CD4-positive, alpha-beta T cell treated with Interleukin-6 for 4 hours (primary cell): ENCODE measurements at places on chromosomes 5 and 9.

DNA sequence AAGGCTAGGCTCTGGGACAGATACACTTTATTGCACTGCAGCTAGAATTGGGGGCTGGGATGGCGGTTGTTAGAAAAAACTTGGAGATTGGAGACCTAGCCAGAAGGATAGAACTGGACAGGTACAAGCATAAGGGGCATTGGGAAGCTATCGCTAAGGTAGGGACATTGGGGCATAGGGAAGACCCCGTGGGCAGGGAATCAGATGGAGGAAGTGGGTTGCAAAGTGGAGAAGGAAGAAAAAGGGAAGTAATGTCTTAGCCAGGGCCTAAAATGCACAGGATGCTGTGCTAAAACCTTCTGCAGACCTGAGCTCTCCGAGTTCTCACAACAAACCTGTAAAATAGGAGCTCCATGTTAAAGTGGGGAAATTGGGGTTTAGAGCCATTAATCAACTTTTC, 178.2 kb downstream of the ZDHHC21 start:
- DNase-seq = no peak

- DNase-seq = no peak
Observed at GRCh38 chr9:76298521-76299144, 95.6 kb downstream of the RFK start.

DNA sequence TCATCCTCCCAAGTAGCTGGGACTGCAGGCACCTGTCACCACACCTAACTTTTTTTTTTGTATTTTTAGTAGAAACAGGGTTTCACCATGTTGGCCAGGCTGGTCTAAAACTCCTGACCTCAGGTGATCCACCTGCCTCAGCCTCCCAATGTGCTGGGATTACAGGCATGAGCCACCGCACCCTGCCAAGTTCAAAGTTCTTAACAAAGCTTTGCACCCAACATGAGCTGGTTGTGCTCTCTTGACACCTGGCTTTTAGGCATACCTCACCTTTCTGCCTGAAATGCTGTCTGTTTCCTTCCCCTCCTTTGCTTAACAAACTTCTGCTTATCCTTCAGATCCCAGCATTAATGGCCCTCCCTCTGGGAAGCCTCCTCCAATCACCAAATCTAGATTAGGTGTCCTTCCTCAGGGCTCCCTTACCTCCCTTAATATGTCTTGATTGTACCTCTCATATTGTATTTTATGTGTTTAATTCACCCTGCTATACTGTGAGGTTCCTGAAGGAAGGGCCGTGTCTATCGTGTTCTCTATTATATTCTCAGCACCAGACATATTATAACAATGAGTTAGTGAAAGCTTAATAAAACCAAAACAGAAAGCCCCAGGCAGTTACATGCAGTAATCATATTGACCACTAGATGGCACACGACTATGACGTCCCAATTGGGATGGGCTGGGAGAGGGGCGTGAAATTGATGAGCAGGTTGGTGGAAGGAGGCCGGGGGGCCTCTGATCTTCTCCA, 62.9 kb upstream of the PPARGC1B start:
- peak; percentile 8 for DNase-seq

GRCh38 chr5:171999877-172000276, 6.6 kb downstream of the FBXW11 start:
- no peak for DNase-seq

DNA sequence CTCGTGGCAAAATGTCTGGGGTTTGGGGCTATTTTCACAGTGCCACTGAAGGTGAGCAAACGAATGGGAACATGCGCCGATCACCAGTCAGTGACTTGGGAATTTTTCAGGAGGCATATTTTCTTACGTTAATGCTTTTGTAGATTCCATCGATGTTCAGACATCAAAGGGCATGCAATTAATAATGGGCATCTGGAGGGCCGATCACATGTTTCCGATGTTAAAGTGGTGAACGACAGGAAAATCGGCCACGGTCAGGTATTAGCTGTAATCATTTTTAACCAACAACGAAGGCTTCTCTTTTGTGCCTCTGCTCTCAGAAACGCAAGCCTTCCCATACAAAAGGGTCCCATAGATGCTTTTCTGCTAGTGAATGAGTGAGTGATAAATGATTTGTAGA, 155.0 kb upstream of the PITX1 start:
- DNase-seq = no peak

GRCh38 chr5:10304932-10305331, 2.8 kb downstream of the CMBL start:
- no peak for DNase-seq
